ENCODE measurements at places on chromosomes 6 and 20.

- DNase-seq: no peak
These were observed 114.5 kb downstream of the SLC22A3 start for GRCh38 chr6:160462551-160463109.

DNA sequence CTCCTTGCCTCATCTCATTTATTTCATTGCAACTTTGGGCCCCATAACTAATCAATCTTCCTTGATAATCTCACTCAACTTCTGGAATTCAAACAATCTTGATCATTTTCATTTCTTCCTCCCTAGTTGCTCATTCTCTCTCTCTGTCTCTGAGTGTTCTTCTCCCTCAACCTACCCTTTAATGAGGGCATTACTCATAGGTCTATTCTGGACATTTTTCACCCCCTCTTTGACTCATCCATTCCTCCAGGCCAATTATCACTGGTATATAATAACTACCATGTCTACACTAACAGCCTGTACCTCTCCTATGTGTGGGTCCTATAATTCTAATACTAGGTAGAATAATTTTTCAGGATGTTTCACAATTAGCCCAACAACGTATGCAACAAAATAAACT, 78.8 kb downstream of the COL21A1 start:
- DNase-seq: no peak

DNA sequence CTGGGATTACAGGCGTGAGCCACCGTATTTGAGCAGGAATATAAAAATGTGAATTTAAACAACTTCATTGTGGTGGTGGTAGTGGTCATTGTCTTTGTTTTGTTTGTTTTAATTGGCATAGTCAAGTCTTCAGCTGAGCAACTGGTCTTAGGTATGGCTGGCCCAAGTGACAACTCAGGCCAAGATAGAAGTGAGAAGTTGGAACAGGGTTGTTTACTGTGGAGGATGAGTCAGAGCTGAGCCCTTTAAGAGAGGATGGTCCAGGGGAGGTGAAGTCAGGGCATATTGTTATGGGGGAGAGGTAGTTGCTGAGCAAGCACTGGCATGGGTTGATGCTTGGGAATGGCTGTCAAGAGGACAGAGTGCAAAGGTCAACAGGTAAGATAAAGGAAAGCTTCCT, 308.2 kb downstream of the FARS2 start:
- no peak for DNase-seq

DNA sequence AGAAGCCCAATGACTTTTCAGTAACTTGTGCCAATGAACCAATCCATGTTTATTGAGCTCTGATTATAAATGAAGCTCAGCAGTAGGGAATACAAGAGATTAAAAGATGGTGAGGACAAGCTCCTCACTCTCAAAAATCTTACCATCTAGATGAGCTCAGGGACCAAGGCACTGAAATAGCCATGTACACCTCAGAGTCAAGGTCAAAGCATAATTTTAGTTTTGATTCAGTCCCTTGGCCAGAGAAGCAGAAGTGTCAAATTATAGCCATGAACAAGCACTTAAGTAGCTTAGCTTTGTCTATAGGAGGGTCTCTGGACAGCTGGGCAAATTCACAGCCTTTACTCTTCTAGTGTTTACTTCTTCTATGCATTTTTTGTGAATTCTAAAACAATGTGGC, 131.0 kb upstream of the DTNBP1 start:
- DNase-seq: no peak

GRCh38 chr6:44658571-44658970, 271.1 kb downstream of the CDC5L start:
- no peak for DNase-seq

- no peak for DNase-seq
These were observed 134.0 kb downstream of the WDR27 start for GRCh38 chr6:169567819-169568218.

GRCh38 chr6:90463359-90463758, 123.5 kb downstream of the MAP3K7 start:
- no peak for DNase-seq

GRCh38 chr6:19692506-19693298, 144.5 kb upstream of the ID4 start:
- DNase-seq: no peak

DNA sequence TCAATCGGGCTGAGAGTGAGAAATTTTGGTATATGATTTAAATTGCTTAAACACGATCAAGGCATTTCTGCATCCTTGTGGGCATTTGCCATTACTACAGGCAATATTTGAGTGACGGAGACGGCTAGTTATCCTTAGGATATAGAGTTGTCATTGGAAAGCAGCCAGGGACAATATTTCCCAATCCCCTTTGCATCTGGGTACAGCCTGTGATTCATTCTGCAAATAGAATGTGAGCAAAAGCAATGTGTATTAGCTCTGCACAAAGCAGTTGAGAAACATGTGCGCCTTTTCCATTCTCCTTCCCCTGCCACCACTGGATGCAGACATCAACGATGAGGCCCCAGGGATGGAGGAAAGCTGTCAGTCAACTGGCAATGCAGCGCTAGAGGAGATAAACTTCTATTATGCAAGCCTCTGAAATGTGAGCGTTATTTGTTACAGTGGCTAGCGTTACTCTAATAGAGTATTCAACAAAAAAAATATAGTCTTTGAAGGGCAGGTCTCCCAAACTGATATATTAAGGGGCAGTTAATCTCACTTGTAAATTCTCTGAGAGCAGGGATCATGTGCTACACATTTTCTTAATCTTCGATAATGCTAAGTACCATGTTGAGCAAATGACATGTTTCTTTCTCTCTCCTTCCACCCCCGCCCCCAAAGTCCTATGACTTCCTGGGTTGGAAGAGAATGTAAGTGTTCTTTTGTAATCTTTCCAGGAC, 37.1 kb upstream of the NCOA3 start:
- no peak for DNase-seq

DNA sequence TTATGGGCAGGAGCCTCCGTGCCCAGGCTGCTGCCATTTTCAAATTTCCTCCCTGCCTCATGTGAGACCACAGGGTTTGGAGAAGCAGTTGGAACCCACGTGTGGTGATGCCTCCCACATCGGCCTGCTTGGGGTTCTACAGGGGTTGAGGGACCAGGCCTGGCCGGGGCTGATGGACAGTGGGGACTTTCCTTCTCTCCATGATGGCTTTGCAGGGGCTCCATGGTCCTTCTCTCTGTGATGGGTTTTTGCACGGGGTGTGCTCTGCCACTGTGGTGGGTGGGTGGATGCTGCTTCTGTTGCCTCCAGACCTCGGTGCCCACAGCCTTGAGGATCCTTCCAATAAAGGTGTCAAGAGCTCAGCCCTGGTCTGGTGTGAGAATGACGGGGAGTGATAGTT, 54.4 kb downstream of the ADNP start:
- DNase-seq: no peak

DNA sequence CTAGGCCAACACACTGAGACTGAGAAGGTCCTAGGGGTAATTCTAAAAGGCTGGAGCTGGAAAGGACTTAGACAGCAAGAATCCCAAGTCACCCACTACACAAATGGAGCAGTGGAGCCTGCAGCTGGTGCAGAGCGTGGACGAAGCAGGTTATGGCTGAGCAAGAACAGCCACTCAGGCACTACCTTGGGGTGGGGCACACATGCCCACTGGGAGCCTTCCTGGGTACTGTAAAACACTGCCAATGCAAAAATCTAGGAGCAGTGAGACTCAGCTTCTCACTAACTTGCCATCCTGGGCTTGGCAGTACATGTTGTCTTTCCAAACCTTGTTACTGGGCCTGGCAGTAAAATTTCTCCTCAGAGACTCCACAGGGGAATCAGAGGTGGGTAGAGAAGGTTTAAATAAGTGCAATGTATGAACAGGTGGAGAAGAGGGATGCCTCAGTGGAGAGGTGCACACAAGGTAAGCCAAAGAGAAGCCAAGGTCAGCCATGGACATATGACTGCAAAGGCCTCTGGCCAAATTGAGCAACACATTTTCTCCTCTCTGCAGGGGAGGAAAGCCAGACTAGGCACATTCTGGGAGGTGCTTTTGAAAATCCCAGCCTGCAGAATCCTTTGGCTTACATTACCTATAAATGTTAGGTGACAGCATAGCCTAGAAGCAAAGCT, 105.6 kb downstream of the TNFRSF21 start:
- no peak for DNase-seq

GRCh38 chr6:114346451-114346850, 3.6 kb upstream of the HS3ST5 start:
- no peak for DNase-seq

DNA sequence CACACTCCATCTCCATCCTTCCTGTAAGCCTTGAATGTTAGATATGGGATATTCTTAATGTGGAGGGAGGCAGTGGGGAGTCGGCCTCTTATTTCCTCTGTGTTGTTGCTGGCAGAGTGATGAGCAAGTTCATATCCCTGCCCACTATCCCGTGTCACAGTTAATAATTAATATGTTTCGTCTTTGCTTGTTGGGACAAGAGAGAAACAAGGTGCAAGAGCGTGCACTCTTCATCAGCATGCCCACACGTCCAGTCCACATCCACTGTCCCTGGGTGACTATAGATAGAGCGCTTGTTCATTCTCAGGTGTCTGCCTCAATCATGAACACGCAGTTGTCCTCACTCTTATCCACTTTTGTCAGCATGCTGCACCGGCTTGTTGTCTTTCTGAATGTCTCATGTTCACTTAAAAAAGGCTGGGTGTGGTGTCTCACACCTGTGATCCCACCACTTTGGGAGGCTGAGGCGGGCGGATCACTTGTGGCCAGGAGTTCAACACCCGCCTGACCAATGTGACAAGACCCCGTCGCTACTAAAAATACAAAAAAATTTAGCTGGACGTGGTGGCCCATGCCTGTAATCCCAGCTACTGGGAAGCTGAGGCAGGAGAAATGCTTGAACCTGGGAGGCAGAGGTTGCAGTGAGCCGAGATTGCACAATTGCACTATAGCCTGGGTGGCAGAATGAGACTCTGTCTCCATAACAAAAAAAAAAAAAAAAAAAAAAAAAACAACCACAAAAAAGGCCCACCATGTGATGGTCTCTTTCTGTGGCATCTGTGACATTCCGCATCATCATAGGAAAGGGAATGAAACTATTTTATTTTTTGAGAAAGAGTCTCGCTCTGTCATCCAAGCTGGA, 34.2 kb downstream of the PPP1R3G start:
- no peak for DNase-seq

GRCh38 chr20:18436847-18437246, 30.0 kb downstream of the DZANK1 start:
- no peak for DNase-seq

GRCh38 chr20:53578492-53579222, 15.0 kb downstream of the ZNF217 start:
- peak; percentile 49 for DNase-seq

DNA sequence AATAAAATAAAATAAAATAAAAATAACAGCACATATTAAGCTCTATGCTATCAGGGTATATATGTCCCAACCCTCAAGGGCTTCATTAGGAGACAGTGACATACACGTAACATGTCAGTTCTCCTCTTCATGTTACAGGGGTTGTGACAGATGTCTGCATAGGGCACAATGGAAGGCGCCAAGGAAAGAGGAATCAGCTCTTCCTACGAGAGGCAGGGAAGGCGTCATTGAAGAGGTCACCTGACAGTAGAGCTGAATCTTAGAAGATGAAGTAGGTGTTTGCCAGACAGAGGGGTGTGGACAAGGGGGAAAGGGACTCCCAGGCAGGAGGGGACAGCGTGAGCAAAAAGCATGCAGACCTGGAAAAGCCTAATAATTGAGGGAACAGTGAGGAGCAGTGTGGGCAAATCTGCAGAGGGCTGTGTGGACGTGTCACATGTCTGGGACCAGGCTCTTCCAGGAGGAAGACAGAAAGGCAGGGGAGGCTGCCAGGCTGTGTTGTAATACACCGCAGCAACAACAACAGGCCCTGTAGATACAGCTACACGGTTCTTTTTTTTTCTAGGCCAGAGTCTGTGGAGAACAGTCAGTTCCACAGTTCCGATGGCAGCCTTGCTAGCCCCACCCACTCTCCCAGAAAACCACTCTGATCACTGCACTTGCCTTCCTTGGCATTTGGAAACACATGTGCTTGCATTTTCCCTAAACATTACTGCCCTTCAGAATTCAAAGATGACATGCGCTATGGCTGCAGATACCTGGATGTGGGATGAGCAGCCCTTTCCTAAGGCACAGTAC, 2.5 kb upstream of the FKBP5 start:
- DNase-seq: no peak

DNA sequence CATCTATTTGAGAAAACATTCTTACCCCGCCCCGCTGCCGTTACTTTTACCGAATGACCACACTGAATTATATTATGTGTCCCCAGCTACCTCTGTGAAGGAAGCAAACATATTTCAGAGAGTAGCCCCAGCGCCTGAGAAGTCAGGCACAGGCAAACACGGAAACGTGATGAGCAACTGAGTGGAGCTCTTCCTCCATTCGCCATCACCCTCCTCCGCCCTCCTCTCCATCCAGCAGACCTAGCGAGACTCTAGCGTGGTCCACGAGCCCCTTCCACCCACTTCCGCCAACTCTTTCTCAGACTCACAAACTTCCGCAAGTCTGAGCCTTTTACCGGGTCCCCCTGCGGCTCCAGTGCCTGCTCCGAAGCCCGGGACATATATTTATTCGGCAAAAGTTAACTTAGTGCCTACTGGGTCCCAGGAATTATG, 582 bp downstream of the SNRPB start:
- DNase-seq: no peak

GRCh38 chr6:13303668-13304017, 24.7 kb downstream of the TBC1D7 start:
- no peak for DNase-seq

DNA sequence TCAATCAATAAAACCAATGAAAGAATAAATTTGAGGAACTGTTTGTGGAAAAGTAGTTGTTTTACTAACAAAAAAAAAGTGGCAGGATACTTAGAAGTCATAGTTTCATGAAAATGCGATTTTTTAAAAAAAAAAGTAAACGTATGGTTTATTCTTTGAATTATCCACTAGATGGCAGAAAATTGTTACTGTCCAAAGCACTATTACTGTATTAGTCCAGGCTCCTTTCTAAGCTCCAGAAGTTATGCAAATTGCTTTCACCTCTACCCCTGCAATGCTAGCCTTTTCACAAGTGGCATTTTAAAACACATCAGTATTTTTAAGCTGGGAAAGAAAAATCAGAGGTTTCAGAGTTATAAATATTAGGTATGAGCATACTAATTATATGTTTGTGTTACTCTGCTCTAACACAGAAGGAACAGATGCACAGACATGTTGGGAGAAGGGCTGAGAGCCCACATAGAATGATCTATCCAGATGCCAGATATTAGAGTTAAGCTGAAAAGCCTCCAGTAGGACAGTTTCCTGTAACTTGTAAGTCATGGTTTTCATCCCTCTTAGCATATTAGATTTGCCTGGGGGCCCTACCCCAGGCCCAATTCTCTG, 63.9 kb downstream of the FHL5 start:
- DNase-seq: no peak

- peak; percentile 44 for DNase-seq
These were observed 6.8 kb upstream of the MAPK13 start for GRCh38 chr6:36123270-36124139.

DNA sequence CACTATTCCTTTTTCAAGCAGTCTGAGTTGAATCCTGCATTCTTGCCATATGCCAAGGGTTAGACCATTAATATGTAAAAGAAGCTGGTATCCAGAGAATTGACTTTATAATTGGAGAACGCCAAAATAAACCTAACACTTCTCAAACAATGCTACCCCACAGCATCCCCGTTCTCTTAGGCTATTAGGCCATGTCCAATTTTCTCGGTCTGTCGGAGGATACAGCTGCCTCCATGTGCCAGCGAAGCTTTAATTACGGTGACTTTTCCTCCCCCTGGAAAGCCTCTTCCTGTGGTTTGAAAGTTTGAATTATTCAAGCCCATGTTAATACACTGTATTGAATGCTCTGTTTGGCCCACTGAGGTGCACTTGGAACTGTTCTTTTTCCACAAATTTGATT, 60.5 kb downstream of the HS3ST5 start:
- no peak for DNase-seq
